Activated CD8-positive, alpha-beta memory T cell treated with anti-CD3 and anti-CD28 coated beads for 4 hours (primary cell): ENCODE measurements at places on chromosomes 7 and 10.

- DNase-seq = no peak
Observed at GRCh38 chr7:12788591-12788990, 101.2 kb downstream of the ARL4A start.

DNA sequence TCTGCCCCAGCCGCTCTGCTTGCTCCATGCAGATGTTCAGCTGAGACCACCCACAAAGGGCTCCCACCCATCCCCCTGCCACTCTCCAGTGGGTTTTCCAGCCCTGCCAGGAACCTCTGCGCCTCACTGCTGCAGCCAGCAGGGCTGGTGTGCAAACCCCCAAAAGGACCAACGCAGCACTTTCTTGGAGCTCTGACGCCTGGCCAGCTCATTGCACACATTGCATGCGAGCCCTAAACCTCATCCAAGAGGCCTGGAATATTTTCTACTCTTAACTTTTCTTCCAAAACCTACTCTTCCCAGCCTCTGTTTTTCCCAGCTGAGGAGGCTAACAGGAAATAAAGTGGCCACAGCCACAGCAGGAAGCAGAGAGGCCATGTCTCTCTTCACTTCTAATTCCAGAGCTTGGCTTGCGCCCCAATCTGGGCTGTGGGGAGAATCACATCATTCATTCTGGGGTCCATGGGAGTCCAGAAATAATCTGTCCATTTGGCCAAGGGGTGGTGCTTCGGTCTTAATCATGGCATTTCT, 4.6 kb upstream of the FAM170B start:
- DNase-seq = no peak

GRCh38 chr10:25522946-25523608, 348.3 kb downstream of the GPR158 start:
- DNase-seq = no peak

- no peak for DNase-seq
Observed at GRCh38 chr10:50605269-50605950, 18.3 kb downstream of the SGMS1 start.

DNA sequence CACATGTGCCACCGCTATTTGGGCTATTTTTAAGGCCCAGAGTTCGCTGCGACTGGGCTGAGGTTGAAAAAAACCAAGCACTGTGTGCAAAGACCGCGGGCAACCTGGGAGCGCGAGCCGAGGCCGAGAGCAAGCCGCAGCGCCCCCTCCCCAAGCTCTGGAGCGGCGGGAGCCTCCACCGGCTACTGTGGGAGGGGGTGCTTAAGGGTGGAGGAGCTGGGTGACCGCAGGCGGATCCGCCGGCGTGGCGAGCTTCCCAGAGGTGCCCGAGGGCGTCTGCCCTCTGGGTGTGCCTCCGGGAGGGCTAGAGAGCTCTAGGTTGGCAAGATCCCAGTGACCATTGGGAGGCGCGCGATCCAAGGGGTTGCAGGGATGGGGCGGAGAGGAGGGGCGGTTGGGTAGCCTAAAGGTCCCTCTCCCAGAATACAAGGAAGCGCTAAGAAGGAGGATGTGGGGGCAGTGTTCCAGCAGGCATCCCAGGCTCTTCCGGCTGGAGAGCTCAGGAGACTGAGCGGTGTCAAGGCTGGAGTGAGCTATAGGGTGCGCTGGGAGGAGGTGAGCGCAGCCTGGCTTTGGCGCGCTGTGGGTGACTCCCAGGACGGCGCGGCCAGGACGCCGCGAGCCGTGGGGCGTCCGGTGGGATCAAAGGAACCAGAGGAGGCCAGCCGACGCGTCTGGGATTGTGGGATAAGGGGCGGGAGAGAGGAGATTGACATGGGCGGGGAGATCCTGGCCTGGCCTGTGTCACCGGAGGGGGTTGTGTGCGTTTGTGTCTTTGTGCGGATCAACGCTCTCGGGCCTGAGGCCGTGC, 8.0 kb downstream of the DLX5 start:
- DNase-seq = no peak

- no peak for DNase-seq
Observed at GRCh38 chr10:7601023-7601656, 65.6 kb downstream of the ITIH5 start.

DNA sequence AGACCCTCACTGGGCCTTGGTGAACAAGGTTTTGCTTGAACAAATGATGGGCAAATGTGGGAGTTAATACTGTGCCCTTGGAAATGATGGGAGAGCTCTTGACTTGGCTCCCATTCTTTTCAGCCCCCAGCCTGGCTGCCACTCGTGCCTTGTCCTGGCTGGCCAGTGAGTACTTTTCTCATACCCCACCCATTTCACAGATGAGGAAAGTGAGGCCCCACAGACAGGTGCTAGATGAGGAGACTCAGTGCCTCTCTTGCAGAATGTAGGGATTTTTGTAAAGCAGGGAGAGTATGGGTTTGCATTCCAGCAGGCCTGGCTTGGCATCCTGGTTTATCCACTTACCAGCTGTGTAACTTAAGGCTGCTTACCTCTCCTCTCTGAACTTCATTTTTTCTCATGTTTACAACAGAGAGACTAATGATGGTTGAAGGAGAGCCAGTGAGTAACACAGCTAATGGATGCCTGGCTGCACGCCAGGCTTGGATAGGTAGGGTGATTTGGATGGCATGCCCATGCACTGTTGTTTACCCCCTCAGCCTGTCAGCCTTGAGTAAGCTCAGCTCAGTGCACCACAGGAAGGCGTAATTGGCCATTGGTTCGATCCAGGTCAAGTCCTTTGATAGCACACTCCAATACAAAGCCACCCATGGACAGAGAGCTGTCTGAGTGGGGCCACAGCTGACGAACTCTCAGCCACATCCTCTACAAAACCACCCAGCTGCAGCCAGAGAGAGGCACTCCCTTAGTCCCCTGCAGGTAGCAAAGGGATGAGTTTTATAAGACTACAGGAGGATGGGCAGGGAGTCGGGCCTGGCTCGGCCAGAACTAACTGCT, 436.8 kb downstream of the RPS24 start:
- DNase-seq = no peak

DNA sequence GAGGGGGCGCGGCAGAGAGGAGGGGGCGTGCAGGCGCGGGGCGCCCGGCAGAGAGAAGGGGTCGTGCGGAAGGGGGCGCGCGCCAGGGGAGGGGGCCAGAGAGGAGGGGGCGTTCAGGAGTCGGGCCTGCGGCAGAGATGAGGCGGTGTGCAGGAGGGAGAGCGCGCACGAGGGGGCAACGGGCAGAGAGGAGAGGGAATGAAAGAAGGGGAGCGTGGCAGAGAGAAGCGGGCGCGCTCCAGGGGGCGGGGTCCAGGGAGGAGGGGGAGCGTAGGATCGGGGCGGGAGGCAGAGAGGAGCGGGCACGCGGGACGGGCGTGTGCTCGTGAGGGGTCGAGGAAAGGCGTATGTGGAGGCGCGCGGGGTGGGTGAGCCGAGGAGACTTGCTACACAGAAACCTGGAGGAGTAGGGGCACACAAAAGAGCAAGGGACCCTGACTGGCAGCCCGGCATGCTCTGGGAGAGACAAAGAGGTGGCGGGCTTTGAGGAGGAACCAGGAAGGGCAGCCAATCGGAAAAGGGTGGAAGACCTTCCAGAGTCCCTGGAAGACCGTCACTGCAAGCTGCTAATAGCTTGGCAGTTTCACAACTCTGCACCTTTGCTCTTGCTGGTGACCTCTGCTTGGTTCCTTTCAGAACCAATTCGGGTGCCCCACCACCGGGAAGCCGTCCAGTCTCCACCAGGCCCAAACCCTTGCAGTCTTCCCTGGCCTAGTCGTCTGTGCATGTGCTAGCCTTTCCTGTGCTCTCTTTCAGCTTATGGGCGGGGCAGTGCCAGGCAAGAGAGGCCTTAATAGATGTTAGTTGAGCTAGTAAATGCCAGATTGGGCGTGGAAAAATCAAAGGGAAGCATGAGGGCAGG, 639 bp downstream of the DYDC2 start:
- no peak for DNase-seq

DNA sequence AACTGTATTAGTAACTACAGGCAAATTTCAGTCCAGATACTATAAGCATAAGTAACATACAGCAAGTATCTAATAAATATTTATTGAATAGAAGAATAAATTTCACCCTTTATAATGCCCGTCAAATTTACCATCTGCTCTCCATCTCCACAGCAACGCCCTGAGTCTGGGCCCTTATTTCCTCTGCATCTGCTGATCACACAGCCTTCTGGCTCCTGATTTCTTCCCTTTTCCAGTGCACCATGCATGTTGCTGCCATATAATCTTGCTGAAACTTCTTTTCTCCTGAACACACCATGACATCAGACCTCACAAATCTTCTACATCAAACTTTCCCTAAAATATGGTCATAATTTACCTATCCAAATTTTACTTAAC, 15.4 kb downstream of the HYCC1 start:
- no peak for DNase-seq

DNA sequence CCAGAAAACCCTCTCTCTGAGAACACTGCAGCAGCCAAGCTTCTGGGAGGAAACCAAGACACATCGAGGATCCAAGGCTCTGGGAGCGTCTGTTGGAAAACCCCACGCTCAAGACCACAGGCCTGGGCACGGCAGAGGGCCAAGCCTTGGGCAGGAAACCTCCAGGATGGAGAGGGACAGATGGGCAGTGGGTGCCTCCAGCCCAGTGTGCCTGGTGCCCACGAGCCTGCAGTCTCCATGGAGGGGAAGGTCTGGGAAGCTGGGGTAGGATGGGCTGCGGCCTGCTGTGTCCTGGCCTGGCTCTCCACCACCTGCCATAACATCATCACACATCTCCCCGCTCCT, 96.1 kb downstream of the FAM53B start:
- no peak for DNase-seq

- no peak for DNase-seq
Observed at GRCh38 chr7:149454750-149455149, 6.1 kb downstream of the ZNF777 start.

- no peak for DNase-seq
Observed at GRCh38 chr10:89296220-89296648, 5.6 kb upstream of the IFIT2 start.

- no peak for DNase-seq
Observed at GRCh38 chr7:91019686-91020385, 244.4 kb upstream of the FZD1 start.

DNA sequence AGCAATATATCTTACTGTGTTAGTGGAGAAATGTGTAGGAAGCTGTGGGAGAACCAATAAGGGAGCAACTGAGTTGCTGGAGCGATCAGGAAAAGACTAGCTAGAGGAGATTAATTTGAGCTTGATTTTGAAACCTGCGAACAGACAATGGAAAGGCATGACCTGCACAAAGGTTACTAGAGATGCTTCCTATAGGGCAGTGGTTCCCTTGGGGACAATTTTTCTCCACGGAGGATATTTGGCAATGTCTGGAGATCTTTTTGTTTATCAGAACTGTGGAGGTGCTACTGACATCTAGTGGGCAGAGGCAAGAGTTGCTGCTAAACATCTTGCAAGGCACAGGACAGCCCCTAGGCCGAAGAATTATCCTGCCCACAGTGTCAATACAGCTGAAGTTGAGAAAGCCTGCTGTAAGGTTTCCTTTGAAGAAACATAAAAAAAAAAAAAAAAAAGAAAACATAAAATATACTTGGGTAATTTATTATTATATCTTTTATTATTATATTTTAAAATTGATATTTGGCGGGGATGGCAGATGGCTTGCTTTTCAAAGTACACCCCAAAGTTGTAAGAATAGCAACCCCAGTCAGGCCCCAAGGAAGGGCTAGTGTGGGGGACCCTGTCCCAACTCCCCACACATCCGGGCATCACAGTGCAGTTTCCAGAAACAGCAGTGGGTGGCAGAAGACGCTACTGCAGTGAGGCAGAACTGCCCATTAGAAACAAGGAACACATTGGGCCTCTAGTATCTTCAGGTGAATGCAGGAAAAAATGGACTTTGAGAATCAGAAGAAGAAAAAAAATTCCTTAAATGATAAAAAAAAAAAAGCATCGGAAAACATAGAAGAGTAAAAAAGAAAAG, 481.6 kb downstream of the SH2D4B start:
- no peak for DNase-seq

DNA sequence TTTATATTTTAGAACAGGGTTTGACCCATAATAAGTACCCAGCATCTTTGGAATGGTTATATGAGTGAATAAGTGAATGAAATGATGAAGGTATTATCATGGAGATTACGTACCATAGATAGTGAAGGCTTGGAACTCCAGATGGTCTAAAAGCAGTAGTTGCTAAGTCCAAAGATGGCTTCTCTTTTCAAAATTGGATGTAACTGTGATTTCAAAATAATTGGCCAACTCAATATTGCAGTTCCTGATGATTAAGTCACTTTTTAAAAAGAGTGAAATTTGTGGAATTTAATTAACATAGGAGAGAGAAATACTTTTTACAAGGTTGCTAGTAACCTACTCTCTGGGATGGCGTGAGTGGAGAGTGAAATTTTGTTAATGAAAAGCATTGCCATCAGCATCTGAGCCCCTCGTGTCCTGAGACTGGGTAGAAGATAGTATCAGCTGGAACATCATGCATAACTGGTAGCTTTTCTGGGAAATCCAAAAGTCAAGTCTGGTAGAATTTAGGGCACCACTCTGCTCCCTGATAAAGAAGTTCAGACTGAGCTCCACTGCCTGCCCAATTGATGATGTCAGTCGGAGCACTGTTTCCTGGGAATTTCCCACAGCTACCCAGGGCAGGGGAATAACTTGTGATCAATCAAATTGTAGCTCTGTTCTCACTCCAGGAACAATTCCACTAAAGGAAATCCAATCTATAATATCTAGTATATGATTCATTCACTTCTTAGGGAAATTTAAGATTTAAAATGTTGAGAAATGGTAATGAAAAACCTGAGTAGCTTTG, 3.2 kb downstream of the GPR141 start:
- DNase-seq = no peak

DNA sequence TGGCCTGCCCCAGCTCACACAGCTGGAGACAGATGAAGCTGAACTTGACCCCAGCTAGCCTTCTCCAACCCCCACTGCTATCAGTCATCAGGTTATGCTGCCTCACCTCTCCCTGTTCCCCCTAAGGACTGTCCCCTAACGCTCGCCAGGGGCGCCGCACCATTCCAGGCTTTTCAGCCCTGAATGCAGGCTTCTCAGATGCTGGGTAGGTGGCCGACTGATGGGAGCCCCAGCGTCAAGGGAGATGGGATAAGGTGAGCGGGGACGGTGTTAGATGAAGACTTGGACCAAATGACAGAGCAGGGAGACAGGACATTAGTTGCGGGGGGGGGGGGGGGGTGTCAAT, 15.8 kb upstream of the OPALIN start:
- DNase-seq = no peak

- no peak for DNase-seq
Observed at GRCh38 chr10:46236941-46237681, 49.7 kb upstream of the ANTXRL start.

GRCh38 chr10:83680470-83680891, 458.8 kb upstream of the GHITM start:
- no peak for DNase-seq

GRCh38 chr7:90267263-90267858, 22.4 kb downstream of the CFAP69 start:
- no peak for DNase-seq

- no peak for DNase-seq
Observed at GRCh38 chr7:54550471-54550870, 8.3 kb downstream of the VSTM2A start.

- DNase-seq = no peak
Observed at GRCh38 chr7:2796358-2797352, 47.5 kb downstream of the GNA12 start.

DNA sequence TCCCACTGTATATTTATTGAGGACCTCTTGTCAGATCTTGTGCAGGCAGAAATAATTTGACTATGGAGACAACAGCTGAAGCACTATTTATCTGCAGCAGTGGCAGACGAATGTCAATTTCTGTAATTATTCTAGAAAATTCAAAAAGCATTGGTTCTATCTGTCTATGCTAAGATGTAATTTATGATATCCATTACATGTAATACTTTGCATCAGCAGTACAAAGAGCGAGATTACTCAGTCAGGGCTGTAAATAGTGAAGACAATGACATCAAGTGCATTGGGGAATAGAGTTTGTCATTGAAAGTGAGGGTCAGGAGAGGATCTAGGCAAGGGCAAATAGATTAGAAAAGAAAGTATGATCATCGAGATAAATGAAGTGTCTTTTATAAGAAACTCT, 508.2 kb downstream of the ZWINT start:
- no peak for DNase-seq
